NCI-H1930 (cell line): ENCODE measurements at places on chromosomes 11 and 22.

- no peak for DNase-seq
These were observed 187.0 kb downstream of the DSCAML1 start for GRCh38 chr11:117610045-117610444.

GRCh38 chr11:17428925-17429324 is 40.5 kb upstream of the KCNJ11 start:
- DNase-seq: no peak

DNA sequence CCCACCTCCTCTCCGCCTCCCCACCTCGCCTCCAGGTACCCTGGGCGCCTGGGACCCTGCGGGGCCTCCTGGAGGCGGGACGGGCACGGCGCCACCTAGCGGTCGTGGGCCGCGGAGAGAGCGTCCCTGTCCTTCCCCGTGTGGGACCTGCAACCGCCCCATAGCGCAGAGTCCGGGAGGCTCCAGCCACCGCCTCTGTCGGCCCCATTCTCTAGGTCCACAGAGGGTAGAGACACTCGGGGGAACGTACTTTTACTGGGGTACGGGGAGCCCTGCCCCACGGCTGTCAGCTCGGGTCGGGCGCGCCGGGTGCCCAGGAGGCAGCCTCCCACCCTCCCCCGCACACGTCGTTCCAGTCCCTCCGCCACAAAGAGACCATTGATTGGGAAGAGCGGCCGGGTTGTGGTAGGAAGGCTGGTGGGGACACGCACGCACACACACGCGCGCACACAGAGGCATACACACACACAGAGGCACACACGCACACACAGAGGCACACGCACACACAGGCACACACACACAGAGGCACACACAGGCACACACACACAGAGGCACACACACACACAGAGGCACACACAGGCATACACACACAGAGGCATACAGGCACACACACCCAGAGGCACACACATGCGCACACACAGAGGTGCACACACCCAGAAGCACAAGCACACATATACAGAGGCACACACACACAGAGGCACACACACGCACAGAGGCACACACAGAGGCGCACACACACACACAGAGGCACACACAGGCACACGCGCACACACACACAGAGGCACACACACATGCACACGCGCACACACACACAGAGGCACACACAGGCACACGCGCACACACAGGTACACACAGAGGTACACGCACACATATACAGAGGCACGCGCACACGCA is 12.6 kb upstream of the NECTIN1 start:
- peak; percentile 27 for DNase-seq

- no peak for DNase-seq
These were observed 13.4 kb downstream of the PITPNB start for GRCh38 chr22:27905653-27906052.
